ENCODE measurements at places on chromosomes 5 and 9. TPM values are rescaled to one million over a fixed set of nuclear protein-coding genes. Genes with fewer than 3 reads are reported as not detected.

DNA sequence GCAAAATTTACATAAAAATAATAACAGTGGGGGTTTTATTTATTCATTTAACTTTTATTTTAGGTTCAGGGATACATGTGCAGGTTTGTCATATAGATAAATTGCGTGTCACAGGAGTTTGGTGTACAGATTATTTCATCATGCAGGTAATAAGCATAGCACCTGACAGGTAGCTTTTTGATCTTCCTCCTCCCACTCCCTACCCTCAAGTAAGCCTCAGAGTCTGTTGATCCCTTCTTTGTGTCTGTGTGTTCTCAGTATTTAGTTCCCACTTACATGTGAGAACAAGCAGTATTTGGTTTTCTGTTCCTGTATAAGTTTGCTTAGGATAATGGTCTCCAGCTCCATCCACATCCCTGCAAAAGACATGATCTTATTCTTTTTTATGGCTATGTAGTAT, 240.3 kb downstream of the KIAA0825 start:
- H3K27ac ChIP-seq = no peak overlapping the region
- no peaks in the 10 kb centered on the region for H3K4me1 ChIP-seq
- DNase-seq = no peak
- H3K27me3 ChIP-seq = no peaks in the 10 kb centered on the region
- no peak overlapping the region for H3K4me3 ChIP-seq

DNA sequence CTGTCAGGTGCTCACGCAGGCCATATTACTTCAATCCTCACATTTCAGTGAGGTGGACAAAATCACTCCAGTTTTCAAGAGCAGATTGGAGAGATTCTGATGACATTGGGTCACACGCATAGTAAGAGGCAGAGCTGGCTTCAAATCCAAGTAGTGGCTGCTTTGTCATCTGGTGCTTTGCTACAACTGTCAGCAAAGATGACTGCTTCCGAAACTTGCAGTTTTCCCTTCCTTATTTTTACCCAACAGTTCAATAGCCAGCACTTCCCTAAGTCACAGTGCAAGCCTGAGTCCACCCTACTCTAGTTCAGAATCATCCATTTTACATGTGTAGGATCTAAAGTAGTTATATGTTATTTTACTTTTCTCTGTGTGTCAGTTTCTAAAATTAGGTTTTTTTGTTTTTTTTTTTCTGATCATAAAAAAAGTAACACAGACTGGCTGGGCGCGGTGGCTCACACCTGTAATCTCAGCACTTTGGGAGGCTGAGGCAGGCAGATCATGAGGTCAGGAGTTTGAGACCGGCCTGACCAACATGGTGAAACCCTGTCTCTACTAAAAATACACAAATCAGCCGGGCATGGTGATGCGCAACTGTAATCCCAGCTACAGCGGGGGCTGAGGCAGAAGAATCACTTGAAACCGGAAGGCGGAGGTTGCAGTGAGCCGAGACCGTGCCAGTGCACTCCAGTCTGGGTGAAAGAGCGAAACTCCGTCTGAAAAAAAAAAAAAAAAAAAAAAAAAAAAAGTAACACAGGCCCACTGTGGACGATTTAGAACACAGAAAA, 49.6 kb downstream of the ANKDD1B start:
- H3K36me3 ChIP-seq = no peaks in the 10 kb centered on the region
- no peak for DNase-seq
- peaks cover 33% of the 10 kb centered on the region for H3K4me1 ChIP-seq
- H3K27ac ChIP-seq = no peak overlapping the region
- no peak overlapping the region for H3K4me3 ChIP-seq

DNA sequence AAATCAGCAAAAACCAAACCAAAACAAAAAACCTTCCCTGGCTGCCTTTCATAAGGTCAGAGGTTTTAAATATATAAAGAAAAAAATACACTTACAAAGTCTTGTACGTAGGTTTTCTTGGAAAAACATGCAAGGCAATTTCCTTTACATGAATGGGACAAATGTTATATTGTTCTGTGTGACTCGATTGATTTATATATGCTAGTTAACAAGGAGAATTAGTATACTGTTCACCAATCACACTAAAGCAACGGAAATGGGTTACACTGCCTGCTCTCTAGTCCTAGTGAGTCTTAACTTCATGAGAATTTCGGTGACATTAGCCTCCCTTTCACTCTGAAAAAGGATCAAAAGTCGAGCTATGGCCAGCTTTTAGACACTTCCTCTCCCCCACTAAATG, 5.5 kb downstream of the GDF9 start:
- no peak overlapping the region for H3K4me3 ChIP-seq
- H3K27me3 ChIP-seq = no peaks in the 10 kb centered on the region
- H3K4me1 ChIP-seq = peaks cover 4% of the 10 kb centered on the region
- H3K36me3 ChIP-seq = no peaks in the 10 kb centered on the region
- no peak overlapping the region for H3K27ac ChIP-seq

- H3K4me3 ChIP-seq = no peak overlapping the region
- no peaks in the 10 kb centered on the region for H3K36me3 ChIP-seq
- no peak overlapping the region for H3K27ac ChIP-seq
- no peaks in the 10 kb centered on the region for H3K27me3 ChIP-seq
Observed at GRCh38 chr5:143119291-143119769, 284.2 kb downstream of the NR3C1 start.

Gene NR4A3
- 0.26 TPM for total RNA-seq

- H3K4me1 ChIP-seq = peaks cover 28% of the 10 kb centered on the region
- no peak for DNase-seq
- H3K27me3 ChIP-seq = no peaks in the 10 kb centered on the region
- no peak overlapping the region for H3K27ac ChIP-seq
Observed at GRCh38 chr9:3906437-3907213, 380.8 kb upstream of the RFX3 start.

Gene KCNN2
- total RNA-seq = 5.2 TPM

DNA sequence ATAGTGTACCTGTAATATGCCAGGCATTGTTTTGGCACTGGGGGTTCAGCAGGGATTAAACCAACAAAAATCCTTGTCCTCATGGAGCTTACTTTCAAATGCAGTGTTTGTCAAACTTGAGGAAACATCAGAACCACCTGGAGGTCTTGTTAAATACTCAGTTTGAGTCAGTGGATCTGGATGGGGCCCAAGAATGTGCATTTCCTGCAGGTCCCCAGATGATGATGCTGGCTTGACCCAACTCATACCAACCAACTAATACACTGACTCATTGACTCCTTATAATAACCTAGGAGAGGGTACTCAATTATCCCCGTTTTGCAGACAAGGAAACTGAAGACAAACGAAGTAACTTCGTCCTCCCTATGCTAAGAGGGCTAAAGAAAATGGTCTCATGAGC, 11.3 kb downstream of the WWC1 start:
- H3K4me1 ChIP-seq = peaks cover 21% of the 10 kb centered on the region
- no peaks in the 10 kb centered on the region for H3K27me3 ChIP-seq
- no peak overlapping the region for H3K27ac ChIP-seq

Gene DROSHA
- 80.3 TPM for total RNA-seq

GRCh38 chr5:54659700-54660131, 142.2 kb downstream of the SNX18 start:
- no peaks in the 10 kb centered on the region for H3K36me3 ChIP-seq
- DNase-seq = no peak
- H3K4me3 ChIP-seq = no peak overlapping the region
- H3K27ac ChIP-seq = no peak overlapping the region
- no peaks in the 10 kb centered on the region for H3K27me3 ChIP-seq
- H3K4me1 ChIP-seq = no peaks in the 10 kb centered on the region

- H3K4me1 ChIP-seq = no peaks in the 10 kb centered on the region
- no peak for DNase-seq
- H3K4me3 ChIP-seq = no peak overlapping the region
- no peak overlapping the region for H3K27ac ChIP-seq
- H3K27me3 ChIP-seq = no peaks in the 10 kb centered on the region
Observed at GRCh38 chr5:2071562-2071961, 188.8 kb upstream of the IRX4 start.

Gene AHRR
- total RNA-seq = 0.34 TPM

- H3K27ac ChIP-seq = no peak overlapping the region
- H3K36me3 ChIP-seq = no peaks in the 10 kb centered on the region
- peak; percentile 59 for DNase-seq
- no peaks in the 10 kb centered on the region for H3K27me3 ChIP-seq
- H3K4me1 ChIP-seq = no peaks in the 10 kb centered on the region
Observed at GRCh38 chr5:56900858-56901578, 8.4 kb upstream of the SETD9 start.

- no peak overlapping the region for H3K4me3 ChIP-seq
- no peaks in the 10 kb centered on the region for H3K27me3 ChIP-seq
- no peaks in the 10 kb centered on the region for H3K36me3 ChIP-seq
- DNase-seq = peak; percentile 11
- H3K4me1 ChIP-seq = no peaks in the 10 kb centered on the region
- H3K27ac ChIP-seq = no peak overlapping the region
Observed at GRCh38 chr5:4065472-4066320, 470.1 kb downstream of the IRX1 start.

DNA sequence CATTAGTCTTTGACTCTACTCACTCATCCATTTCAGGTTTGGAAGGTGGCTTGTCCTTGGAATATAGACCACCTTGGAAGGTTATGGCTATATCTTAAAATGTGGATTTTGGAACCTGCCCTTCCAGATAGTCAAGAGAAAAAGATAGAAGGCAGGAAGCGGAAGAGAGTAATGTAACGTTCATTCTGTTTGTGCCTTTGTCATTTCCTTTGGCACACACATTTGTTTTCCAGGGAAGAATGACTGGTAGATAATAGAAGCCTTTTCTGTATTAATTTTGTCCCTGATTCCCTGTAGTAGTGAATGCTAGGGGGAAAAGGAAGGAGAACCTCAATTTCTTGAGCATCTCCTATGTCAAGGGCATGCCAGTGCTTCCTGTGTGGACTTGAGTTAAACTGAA, 54.7 kb downstream of the PPIC start:
- DNase-seq = no peak
- no peak overlapping the region for H3K4me3 ChIP-seq
- no peaks in the 10 kb centered on the region for H3K4me1 ChIP-seq
- H3K36me3 ChIP-seq = no peaks in the 10 kb centered on the region
- H3K27me3 ChIP-seq = no peaks in the 10 kb centered on the region

Gene CAMK2A
- total RNA-seq = 0.09 TPM

DNA sequence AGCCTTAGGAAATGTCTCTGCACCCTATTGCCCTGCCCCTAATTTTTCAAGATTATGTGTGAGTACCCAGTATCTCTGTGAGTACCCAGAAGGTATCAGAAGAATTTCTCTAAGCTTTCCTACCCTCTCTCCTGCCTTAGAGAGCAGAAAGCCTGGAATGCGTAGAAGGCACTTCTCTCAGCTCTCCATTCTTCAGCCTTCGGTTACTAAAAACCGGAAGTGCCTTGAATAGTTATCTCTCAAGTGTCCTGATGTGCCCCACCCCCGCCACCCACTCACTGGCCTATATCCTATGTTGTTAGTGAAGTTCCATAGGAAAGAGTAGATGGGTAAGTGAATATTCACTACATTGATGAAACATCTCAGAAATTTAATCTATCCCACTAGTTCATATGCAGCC, 210.7 kb upstream of the CDH10 start:
- no peaks in the 10 kb centered on the region for H3K27me3 ChIP-seq
- no peak overlapping the region for H3K27ac ChIP-seq
- DNase-seq = peak; percentile 6
- H3K4me3 ChIP-seq = no peak overlapping the region

GRCh38 chr9:27059412-27059811, 49.6 kb upstream of the TEK start:
- H3K4me1 ChIP-seq = no peaks in the 10 kb centered on the region
- H3K27ac ChIP-seq = no peak overlapping the region
- no peak overlapping the region for H3K4me3 ChIP-seq
- DNase-seq = no peak

Gene ADAMTS2
- total RNA-seq = 3.0 TPM

- no peaks in the 10 kb centered on the region for H3K27me3 ChIP-seq
- H3K36me3 ChIP-seq = no peaks in the 10 kb centered on the region
- DNase-seq = no peak
- H3K27ac ChIP-seq = no peak overlapping the region
- H3K4me1 ChIP-seq = peaks cover 5% of the 10 kb centered on the region
- H3K4me3 ChIP-seq = no peak overlapping the region
Observed at GRCh38 chr5:27706832-27707231, 668.4 kb upstream of the CDH9 start.

Gene TMEM215
- not detected for total RNA-seq

- no peak overlapping the region for H3K27ac ChIP-seq
- H3K36me3 ChIP-seq = no peaks in the 10 kb centered on the region
- no peaks in the 10 kb centered on the region for H3K4me1 ChIP-seq
- H3K27me3 ChIP-seq = peaks cover 4% of the 10 kb centered on the region
- peak; percentile 13 for DNase-seq
- H3K4me3 ChIP-seq = no peak overlapping the region
Observed at GRCh38 chr9:84170521-84171141, 169.9 kb downstream of the SLC28A3 start.

DNA sequence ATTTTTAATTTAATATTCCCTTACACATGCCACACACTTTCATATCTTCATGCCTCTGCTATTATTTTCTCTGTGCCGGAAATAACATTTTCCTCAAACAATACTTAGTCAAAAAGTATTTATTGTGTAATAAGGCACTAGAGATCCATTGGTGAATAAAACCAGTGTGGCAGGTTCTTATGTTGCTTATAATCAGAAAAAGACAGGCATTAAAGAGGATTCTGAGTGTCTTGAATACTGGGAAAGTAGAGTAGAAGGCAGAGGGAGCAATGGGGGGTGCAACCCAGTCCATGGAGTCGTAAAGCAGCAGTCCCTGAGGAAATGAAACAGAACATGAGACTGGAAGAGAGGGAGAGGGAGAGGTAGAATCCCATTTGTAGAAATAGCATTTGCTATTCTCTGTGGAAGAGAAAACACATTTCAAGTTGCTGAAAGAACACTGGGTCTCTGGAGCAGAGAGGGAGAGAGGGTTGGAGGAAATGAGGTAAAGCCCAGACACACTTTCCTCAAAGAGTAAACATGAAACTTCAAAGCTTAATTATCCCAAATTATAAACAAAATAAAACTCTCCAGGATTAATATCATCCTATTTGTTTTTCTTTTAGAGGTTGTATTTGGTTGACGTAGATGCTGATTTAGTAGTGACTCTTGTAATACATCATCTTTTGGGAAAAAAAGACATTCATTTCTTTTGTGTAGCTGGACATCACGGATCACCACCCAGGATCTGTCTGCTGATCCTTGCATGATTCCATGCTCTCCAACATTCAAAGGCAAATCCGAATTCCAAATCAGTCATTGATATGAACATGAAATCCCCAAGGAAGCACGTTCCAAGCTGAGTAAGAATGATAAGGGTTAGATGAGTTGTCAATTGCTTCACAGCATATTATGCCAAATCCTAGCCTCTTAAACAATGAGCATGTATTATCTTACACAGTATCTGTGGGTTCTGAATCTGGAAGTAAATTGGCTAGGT, 37.4 kb upstream of the GRAMD2B start:
- no peaks in the 10 kb centered on the region for H3K27me3 ChIP-seq
- no peaks in the 10 kb centered on the region for H3K36me3 ChIP-seq
- DNase-seq = no peak
- no peak overlapping the region for H3K4me3 ChIP-seq
- peaks cover 10% of the 10 kb centered on the region for H3K4me1 ChIP-seq
- no peak overlapping the region for H3K27ac ChIP-seq

Gene TYRP1
- 0.75 TPM for total RNA-seq

DNA sequence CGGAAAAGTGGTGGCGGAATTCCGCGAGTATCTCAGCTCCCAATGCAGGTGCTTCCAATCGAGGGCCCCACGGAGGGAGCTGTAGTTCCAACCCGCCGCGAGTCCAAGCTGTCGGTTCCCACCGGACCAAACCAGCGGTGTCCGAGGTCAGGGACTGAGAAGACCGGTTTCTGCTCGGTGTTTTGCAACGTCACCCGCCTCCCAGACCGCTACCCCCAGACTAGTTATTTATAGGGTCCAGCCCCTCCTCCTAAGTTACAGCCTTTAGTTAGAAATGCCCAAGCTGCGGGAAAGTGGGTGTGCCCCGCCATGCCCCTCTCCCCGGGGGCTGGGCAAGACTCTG, 677 bp upstream of the MYORG start:
- no peaks in the 10 kb centered on the region for H3K36me3 ChIP-seq
- H3K27me3 ChIP-seq = peaks cover 92% of the 10 kb centered on the region
- H3K4me1 ChIP-seq = peaks cover 7% of the 10 kb centered on the region
- H3K4me3 ChIP-seq = peak overlapping the region; percentile 69
- H3K27ac ChIP-seq = no peak overlapping the region
